ENCODE measurements at places on chromosomes 4 and X.

DNA sequence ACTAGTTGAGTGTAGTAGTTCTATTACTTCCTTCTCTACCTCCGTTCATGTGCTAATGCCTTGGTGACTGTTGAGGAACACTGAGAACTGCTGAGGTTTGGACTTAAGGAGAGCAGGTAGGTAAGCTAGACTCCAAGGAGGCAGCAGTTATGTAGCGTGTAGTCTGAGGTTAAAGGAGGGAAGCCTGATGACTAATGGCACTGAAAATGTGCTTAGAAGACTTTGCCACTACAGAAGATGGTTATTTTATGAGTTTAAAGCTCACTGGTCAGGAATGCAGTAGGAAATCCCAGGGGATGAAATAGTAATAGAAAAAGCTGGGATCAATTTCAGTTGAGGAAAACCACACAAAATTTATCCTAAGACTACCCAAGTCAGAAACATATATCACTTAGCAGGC lies 1077.3 kb downstream of the RAPGEF2 start:
- no peak for DNase-seq

GRCh38 chr4:111943796-111944203 lies 201.5 kb upstream of the FAM241A start:
- peak; percentile 50 for DNase-seq

- no peak for DNase-seq
Observed at GRCh38 chr4:2408401-2408958, 10.0 kb downstream of the ZFYVE28 start.

- no peak for DNase-seq
Observed at GRCh38 chr4:165299399-165300060, 27.9 kb upstream of the MSMO1 start.

DNA sequence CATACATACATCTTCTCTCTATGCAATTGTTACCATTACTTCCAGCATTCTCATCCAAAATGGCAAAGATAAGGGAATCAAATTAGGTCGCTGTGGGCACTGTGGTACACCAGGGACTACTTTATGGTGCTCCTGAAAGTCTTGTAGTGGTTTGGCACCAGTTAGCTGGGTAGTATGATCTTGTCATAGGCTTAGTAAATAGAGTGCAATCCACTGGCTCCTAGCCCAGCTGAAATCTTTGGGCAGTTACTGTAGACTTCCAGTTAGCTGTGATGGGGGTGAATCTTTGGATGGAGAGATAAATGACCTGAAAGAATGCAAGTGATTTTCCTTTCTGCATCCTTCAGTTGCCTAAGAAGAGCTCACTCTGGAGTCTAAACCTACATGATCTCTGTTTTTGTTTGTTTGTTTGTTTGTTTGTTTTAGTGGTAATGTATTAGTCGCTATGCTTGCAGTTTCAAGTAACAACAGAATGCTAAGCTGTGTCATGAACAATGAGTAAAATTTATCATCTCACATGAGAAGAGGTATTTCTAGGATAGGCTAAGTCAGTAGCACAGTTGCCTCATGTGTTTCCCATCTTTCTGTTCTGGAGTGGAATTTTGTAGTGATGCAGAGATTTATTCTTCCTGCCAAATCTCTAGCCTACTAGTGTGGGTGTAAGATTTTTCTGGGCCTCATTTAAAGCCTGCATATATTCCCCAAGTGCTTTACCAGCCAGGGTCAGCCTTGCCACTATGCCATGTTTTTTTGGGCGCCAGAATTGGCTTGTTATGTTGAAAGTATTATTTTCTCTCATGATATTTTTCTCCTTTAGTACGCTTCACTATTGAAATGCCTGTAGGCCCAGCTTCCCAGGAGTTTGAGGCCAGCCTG lies 24.2 kb downstream of the HERC3 start:
- peak; percentile 95 for DNase-seq

DNA sequence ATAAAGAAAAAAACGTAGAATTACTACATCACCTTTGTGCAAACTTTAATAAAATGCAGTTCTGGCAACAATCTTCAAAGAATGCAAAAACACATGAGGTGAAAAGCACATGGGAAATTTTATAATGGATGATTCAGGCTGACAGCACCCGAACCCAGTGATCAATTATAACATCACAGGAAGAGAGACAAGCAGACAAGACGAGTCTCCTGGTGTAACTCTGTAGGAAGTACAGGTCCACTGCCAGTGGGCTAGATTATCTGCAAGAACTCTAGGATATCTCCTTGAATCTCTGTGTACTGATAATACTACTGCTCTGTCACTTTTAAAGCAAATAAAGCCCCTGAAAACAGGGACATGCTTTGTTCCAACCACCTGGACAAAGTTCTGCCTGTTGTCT lies 58.9 kb upstream of the NXF3 start:
- peak; percentile 42 for DNase-seq

- DNase-seq: no peak
Observed at GRCh38 chr4:67521506-67521905, 23.8 kb downstream of the CENPC start.

DNA sequence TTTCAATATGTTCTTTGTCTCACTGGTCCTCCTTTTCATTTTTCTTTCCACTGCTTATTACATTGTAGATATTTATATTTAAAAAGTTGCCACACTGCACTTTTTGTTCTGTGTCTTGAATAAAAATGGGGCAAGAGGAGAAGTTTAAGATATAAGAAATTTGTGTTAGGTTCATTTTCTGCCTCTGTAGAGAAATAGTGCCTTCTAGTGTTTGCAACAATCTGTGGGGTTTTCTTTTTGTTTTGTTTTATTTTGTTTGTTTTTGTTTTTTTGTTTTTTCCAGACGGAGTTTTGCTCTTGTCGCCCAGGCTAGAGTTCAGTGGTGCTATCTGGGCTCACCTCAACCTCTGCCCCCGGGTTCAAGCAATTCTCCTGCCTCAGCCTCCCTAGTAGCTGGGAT lies 20.1 kb upstream of the SMIM14 start:
- peak; percentile 35 for DNase-seq

DNA sequence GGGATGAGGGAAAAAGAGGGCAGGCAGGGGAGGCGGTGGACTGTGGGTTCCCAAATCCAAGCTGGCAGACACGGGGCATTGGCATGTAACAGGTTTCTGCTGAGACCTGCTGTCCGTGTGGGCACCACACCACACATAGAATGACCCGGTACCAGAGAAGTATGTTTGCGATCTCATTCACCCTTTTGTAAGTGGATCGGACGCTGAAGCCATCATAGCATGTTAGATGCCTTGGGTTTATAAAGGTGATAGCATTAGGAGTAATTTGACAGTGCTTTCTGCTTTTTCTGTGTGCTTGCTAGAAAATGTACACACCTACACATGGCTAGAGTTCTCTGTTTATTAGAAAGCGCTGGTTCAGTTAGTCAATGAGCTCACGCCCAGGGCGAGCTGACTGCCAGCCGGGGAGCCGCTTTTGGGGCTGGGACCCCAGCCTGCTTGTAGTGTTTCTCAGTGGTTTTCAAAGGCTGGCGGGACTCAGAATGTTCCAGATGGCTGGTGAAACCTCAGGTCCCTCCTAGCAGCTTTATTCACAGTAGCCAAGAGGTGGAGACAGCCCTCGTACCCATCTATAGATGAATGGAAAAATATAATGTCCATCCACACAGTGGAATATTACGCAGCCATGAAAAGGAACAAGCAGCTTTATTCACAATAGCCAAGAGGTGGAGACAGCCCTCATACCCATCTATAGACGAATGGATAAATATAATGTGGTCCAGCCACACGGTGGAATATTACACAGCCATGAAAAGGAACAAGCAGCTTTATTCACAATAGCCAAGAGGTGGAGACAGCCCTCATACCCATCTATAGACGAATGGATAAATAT lies 579 bp downstream of the IL3RA start:
- no peak for DNase-seq
